CD4-positive, alpha-beta T cell treated with Interleukin-4 for 1 hour (primary cell): ENCODE measurements at places on chromosomes 4 and X.

DNA sequence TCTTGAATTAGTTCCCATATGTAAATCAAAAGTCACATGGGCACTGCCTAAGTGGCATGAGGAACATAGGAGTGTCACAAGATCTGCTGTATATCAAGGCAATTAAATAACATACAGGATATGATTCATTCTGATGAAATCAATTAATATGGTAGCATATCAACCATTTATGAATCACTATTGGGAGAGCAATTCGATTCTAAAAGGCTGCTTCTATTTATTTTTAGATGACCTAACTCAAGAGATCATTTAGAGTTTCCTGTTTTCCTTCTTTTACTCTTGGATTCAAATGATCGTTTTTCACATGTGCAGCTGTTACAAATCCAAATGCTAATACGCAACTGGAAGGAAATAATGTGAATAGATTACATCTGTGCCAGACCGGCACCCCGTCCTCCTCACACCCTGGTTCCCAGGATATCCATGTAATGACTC is 81.9 kb downstream of the HCCS start:
- DNase-seq, result no peak

GRCh38 chr4:67134616-67135015 is 410.7 kb downstream of the CENPC start:
- DNase-seq, result no peak

DNA sequence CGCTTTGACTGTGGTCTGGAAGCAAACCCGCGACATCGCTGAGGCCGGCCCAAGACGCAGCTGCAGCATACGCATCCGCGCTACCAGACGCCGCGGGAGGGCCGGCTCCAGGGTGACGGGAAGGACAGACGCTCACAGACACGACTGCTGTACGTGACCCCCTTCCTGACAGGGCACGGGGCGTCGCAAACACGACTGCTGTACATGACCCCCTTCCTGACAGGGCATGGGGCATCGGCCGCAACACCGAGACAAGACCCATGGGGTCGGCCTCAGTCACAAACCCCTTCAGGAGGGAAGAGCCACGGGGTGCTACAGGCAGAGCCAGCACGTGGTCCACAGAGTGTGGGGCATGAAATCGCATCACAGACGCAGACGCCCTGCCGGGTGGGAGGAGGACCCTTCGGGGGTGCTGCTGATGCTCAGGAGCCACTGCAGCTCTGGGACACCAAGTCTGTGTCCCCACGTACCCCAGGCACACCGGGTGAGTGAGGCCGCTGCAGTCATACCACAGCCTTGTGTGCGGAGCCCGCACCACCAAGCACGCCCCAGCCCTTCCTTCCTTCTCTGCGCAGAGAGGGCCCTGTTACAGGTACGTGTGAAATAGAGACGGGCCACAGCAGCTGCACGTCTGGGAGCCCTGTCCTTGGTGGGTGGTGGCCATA is 38.7 kb upstream of the CPLX1 start:
- DNase-seq, result no peak

DNA sequence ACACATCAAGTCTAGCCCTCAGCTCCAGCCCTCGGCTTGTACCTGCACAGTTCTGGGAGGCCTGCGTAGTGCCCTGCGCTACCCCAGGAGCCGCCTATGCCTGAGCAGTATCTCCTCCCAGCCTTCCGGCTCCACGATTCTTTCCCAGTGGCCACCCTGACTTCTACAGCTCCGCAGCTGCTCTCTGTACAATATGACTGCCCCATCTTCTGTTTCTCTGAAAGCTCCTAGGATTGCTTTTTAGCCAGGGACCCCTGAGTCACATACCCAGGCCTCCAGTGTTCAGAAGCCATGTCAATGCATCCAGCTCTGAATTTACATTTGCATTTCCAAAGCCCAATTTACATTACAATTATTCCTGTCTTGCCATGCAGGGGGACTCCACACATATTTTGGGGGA is 135.5 kb downstream of the PJA1 start:
- no peak for DNase-seq

- DNase-seq, result no peak
Measured at GRCh38 chrX:15500497-15500966, at the start of gene BMX. Gene BMX (plus strand): TSS chrX:15500807. CDS start chrX:15508354, 7,547 bp downstream.

GRCh38 chr4:127015667-127016117 is 617.1 kb upstream of the INTU start:
- DNase-seq, result no peak

DNA sequence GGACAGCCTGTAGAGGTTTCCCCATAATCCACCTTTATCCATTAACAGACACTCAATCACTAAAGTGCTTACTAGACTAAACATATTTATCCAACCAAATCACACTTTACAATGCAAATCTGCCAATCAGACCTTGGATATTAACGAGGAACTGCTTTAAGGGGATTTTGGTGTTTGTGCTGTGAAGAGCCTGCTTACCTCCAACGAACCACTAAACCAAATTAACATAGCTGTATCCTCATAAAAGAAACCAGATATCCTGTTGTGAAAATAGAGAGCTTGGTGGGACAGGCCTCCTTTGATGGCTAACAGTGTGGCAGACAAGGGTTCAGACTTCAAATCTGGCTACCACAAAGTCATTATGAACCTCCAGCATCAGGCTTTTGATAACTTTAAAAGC is 252.6 kb upstream of the HAND2 start:
- DNase-seq, result no peak
